Bronchial epithelial cell (primary cell): ENCODE measurements at places on chromosomes 5 and 9.

DNA sequence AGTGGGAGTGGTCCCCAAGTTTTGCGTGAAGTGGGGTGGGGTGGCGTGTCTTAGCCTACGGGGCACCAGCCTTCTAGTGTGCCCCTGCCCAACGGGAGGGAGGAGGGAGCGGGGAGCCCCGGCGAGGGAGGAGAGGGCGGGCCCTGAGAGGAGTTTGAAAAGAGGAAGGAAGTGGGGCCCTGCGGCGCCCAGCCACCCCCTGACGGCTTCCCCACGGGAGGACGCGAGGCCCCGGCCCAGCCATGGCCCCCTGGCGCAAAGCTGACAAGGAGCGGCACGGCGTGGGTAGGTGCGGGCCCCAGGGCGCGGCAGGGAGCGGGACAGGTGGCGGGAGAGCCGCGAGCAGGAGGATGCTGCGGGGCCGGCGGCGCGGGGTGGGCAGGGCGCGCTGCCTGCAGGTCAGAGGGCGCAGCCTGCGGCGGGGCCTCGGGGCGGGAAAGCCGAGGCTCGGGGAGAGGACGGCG lies at the start of gene DOCK2:
Gene DOCK2 (plus strand): TSS at position 191 of the 464 bp plus-strand sequence. CDS start 52 bp downstream, at position 243.
- DNase-seq: no peak

- DNase-seq: no peak
Observed at GRCh38 chr5:94505327-94506068, 112.9 kb downstream of the KIAA0825 start.

GRCh38 chr9:125644819-125645507 lies 62.0 kb downstream of the MAPKAP1 start:
- no peak for DNase-seq

GRCh38 chr5:124780011-124780410 lies 33.6 kb upstream of the ZNF608 start:
- DNase-seq: no peak

GRCh38 chr5:158877706-158878105 lies 222.0 kb downstream of the EBF1 start:
- no peak for DNase-seq

GRCh38 chr9:71326360-71326759 lies 204.9 kb upstream of the TRPM3 start:
- DNase-seq: peak; percentile 82

DNA sequence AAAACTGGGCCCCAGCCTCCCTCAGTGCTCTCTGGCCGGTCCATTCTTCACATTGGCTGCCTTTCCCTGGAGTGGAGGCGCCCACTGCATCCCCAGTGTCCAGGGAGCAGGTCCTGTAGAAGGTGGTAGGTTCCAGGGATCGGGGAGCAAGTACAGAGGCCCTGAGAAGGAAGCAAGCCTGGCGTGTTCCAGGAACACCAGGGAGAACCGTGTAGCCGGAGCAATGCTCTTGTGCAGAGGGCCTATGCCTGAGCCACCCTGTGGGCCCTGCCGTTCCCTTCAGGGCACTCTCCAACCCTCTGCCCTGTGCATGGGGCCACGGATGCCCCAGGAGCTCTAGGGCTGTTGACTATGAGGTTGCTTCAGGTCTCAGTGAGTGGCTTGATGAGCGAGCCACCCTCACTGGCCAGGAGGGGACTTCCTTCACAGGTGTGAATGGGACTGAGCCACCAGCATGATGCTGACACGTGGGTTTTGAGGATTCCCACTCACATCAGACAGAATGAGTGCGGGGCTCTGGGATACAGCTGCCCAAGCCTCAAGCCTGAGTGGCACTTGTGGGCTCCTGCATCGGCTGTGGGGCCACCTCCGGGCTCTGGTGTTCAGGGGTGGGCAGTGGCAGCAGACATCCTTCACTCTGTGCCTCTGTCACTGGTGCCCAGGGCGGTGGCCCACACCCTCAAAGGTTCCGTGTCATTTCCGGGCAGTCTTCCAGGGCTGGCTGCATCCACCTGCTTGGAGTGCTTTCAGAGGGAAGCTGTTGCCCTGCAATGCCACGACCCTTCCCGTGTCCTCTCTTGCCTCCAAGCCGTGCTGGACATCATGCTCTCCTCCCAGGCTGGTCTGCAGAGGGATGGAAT lies 54.4 kb downstream of the ADAMTS2 start:
- no peak for DNase-seq

DNA sequence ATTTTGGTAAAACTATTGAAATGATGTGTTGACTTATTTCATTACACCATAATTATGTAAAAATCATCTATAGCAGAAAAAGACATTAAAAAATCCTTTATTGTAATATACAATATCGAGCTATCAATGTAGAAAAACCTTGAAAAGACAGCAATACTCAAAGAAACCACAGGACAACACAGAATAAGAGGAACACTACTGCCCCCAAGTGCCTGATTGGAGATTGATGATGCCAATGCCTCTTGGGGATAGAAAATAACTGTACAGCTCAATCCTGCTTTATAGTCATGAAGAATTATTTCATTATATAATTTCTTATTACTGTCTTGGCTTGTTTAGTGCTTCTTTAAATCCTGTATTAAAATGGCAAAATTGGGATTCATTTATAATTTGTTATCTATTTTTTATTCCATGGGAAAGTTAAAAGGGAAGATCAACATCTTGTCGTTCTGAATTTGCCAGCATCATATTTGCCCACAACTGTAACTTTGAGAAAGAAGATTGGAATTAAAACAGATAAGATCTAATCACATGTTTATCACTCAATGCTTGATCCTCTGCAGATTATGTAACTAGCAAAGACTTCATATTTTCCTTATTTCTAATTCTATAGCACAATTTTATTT lies 337.5 kb downstream of the CDH9 start:
- peak; percentile 18 for DNase-seq

DNA sequence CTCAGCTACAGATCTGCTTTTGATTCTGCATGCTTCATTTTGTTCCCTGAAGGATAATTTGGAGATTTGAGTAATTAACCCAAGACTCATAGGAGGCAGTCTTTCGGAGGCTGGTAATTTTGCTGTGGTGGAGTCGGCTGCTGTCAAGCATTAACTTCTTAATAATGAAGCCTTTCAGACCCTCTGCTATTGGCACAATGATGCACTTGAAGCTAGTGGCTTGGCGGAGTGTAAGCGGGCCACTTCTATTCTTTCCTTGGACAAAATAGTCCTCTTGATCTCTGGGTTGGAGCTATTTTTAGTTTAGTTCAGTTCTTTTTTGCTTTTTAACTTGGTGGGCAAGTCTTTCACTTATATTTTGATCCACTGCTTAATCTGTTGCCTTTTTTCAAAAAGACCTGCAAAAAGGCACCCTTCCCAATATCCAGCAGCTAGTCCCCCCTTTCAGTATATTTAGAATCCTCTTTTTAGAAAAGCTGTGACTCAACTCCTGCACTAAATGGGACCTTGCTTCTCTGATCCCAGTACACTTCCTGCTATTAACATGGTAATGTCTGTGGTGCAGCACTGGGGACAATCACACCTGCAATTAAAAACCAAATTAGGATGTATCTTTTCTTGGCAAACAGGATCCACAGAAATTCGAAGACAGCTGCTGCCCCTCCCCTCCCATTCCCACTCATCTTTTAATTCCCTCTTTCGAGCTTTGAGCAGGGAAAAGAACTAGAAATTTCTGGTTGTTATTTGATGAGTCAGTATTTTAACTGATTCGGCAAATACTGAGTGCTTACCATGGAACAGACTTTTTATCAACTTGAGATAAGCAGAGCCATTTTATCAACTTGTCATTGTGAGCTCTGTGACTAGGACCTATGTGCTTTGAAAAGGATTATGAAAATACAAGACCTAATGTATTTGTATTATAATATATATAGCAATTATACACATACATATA lies 169.4 kb upstream of the ANKRD55 start:
- no peak for DNase-seq

GRCh38 chr5:84874196-84874595 lies 489.5 kb upstream of the EDIL3 start:
- DNase-seq: no peak

DNA sequence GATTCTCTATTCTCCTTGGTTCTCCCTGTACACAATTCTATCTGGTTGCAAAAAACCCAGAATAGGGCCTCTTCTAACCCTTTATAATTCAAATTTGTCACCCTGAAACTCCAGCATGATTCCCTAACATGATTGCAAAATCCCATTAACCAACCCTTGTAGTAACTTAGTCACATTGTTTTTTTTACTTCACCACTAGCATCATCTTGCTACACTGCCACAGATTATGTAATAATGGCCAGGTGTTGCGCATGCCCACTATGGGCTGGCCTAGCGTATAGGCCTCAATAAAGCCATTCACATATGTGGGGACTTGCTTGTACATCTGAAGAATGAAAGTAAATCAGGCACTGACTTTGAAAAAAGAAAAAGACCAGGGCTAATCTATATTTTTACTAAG lies 25.7 kb downstream of the FAM170A start:
- DNase-seq: peak; percentile 75

- DNase-seq: no peak
Observed at GRCh38 chr5:15858326-15858725, 321.3 kb downstream of the MARCHF11 start.

DNA sequence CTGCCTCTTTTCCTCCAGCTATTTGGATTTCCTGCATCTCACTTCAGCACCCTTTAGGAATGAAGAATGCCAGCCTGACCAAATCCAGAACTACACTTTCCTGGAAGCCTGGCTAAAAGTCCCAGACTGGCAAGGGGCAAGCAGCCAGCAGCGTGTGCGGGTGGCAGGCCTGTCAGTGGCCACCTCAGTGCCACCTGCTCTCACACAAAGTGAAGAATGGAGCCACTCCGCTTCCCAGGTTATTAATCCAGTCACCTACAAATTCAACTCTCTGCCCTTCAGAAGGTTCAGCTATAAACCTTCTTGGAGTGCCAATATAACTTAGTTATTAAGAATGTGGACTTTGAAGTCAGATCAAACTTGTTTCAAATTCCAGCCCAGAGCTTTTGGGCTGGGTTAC lies 6.7 kb upstream of the ALDOB start:
- DNase-seq: no peak

DNA sequence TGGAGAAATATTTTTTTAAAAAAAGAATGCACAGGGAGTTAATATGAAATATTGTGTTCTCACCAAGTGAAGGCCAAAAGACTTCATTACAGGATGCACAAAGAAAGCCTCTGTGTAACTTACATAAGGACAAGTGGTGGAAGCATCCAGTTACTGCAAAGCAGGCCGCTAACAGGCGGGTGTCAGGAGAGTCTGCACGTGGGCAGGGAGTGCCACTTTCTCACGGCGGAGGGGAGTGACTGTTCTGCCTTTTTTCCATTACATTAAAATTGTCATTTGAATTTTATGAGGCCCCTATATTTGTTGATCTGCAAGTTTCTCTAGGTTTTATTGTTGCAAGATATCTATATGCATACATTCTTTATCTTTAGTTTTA lies 28.1 kb upstream of the SPATA31E1 start:
- DNase-seq: no peak

DNA sequence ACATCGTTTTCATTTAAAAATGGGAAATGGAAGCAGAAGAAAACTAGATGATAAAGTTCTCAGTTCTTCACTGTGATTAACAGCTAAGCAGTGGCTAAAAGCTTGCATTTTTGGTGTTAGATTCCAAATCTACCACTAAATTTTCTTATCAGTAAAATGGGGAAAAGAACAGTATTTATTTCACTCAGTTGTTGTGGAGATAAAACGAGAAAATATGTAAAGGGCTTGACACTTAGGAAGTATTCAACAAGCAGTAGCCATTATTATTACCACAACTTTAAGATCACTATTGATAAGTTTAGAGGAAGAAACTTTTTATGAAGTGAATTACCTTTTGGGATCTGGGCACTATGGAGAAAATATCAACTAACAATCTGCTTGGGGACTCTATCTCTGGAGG lies 4.5 kb downstream of the STOM start:
- DNase-seq: no peak

GRCh38 chr9:447230-448025 lies 232.8 kb downstream of the DOCK8 start:
- peak; percentile 97 for DNase-seq

DNA sequence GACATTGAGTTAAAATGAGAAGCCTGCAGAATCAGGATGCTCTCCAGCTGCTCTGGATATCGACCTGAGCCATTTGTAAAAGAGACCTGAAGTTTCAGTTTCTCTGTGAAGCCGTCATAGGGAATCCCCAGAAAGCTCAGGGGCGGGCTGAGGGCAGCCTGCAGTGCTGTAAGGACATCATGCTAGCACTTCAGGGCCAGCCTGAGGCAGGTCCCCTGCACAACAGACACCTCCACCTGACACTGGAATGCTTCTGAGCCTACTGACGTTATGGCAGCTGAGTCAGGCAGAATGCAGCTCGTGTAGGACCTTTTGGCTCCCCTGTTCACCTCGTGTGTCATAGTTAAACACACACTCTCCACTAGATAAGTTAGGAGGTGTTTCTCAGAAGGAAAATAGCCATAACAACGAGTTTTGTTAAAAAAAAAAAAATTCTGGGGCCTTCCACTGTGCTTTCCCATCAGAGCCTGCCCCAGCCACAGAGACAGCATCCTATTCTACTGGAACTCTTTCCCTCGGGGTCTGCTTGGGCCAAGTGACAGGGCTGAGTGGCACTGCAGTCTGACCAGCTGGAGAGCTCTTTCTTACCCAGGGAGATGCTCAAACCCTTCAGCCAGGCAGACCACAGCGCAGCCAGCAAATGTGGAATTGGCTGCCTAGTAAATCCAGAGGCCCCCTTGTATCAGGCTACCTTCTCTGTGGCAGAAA lies 354.9 kb downstream of the DIRAS2 start:
- DNase-seq: peak; percentile 7

DNA sequence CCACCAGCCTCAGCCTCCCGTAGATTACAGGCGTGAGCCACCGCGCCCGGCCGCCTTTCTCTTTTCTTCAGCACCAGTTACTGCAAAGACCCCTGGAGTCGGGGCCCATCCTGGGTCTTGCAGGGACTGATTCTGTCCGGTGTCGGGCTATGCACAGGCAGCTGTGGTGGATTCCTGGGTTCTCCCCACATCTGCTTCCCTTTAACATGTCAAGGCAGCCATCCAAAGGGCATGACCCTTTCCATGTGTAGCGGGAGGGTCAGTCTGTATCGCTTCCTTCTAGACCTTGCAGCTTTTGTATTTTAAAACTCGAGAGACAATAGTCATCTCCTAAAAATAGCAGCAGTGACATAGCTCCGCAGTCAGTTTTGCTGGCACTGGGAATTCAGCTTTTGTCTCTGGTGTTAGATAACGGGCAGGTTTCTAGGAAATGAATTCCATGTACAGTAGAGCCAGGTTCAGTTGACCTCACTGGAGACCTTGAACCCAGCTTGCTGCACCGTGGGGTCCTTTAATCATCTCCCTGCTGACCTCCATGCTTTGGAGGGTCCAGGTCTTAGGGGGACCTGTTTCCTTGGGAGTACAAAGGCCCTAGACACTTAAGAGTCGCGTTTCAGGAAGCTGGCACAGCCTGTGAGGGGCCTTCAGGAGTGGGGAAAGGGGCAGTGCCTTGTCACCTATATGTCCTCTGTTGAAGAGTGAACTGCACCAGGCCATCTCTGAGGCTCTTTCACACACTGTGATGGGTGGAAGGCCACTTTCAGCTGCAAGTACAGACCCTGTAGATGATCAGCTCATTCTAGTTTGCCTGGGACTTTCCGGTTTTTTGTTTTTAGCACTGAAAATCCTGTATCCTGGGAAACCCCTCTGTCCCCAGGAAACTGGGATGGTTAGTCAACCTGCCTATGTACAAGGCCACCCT lies 13.8 kb downstream of the ANKRD33B start:
- no peak for DNase-seq

- DNase-seq: no peak
Observed at GRCh38 chr9:114374936-114375335, 12.8 kb downstream of the AKNA start.

GRCh38 chr9:90838098-90838497 lies 36.5 kb downstream of the SYK start:
- DNase-seq: peak; percentile 15

GRCh38 chr9:16825331-16825725 lies 45.1 kb downstream of the BNC2 start:
- no peak for DNase-seq

GRCh38 chr9:107886826-107887225 lies 397.3 kb upstream of the KLF4 start:
- no peak for DNase-seq
